ENCODE measurements at places on chromosomes 3 and 15.

GRCh38 chr3:185308126-185308754 is 54.4 kb upstream of the EHHADH start:
- peak; percentile 39 for DNase-seq

DNA sequence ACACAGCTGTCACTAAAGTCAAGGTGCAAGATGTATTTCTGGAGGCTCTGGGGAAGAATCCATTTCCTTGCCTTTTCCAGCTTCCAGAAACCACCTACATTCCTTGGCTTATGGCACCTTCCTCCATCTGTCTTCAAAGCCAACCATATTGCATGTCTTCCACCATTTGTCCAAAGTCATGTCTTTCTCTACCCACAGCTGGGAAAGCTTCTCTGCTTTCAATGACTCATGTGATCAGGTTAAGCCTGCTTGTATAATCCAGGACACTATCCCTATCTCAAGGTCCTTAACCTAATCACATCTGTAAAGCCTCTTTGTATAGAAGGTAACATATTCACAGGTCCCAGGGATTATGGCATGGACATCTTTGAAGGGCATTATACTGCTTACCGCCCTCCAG is 14.2 kb downstream of the ARHGAP31 start:
- DNase-seq = no peak

DNA sequence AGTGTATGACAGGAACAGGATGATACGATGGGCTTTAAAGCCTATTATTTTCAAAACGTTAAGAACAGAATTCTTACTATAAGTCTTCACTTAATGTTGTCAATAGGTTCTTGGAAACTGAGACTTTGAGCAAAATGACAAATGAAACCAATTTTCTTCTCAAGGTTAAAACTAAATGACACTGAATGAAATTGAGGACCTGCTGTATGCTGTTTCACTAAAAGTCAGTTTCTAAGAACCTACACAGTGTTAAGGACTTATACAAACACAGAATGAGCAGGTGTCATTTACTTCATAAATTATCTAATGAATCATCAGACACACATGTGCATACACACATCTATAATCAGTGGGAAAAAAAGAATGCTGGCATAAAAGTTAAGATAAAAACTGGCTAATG is 106.9 kb downstream of the RFTN1 start:
- DNase-seq = no peak

DNA sequence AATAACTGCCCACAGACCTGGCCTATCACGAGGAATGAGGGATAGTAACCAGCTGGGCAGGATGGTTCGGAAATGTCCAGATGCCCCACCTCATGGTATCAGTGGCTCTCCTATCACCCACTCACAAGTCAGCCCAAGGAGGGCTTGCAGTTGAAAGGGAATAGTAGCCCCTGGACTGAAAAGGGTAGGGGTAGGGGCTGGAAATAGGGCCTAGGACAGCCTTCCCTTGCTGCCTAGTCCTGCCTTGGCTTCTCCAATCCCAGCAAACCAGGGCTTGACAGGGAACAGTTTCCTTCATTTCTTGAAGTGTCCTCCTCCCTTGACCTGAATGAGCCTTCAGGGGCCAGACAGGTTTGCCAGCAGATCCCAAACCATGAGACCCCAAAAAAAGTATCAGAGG is 1.2 kb upstream of the CACNA2D2 start:
- no peak for DNase-seq

GRCh38 chr3:109933576-109933975 is 596.2 kb upstream of the DPPA4 start:
- DNase-seq = no peak

DNA sequence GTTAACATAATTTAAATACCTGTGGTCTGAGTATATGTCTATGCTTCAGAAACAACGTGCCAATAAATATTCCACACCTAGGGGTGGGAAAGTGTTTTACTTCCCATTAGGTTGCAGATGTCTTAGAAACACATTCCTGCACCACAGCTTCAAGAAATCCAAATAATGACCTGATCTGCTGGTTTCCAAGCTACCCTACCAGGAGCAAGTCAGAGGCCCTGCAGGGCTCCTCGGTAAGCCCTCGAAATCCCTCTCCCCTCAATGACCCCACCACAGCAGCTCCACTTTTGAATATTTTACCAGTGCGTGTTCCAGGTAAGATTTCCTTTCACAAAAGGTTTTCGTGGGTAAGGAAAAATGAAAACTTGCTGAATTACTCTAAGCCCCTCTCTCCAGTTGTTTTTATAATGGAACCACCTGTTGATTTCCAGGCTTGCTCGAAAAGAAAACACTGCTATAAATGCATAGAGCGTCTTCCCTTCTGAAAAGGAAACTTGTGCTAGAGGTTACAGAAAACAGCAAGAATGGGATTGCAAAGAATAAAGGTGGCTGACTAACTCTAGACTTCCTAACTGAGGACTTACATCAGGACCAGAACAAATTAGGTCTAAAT is 12.6 kb downstream of the IL12A start:
- no peak for DNase-seq
